ENCODE measurements at places on chromosomes 1 and 21.

GRCh38 chr1:7360526-7360925 lies 410.6 kb upstream of the VAMP3 start:
- DNase-seq = no peak

GRCh38 chr1:159200769-159201168 lies 3.9 kb upstream of the ACKR1 start:
- no peak for DNase-seq

DNA sequence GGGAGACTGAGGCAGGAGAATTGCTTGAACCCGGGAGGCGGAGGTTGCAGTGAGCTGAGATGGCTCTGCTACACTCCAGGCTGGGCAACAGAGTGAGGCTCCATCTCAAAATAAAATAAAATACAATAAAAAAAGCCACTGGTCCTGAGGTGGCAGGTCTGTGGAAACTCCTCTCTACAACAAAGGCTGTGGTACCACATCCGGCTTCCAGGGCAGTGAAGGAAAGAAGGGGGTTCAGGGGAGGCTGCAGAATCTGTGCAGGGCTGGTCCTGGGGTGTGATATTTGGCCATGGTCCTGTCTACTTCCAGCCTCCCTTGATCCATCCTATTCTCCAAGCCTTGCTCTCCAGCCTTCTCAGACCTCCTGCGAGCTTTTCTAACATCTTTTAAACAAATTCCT lies 731 bp upstream of the ZNF683 start:
- DNase-seq = no peak

- DNase-seq = peak; percentile 84
These were observed 5.2 kb upstream of the FOXD3 start for GRCh38 chr1:63316984-63317816.

DNA sequence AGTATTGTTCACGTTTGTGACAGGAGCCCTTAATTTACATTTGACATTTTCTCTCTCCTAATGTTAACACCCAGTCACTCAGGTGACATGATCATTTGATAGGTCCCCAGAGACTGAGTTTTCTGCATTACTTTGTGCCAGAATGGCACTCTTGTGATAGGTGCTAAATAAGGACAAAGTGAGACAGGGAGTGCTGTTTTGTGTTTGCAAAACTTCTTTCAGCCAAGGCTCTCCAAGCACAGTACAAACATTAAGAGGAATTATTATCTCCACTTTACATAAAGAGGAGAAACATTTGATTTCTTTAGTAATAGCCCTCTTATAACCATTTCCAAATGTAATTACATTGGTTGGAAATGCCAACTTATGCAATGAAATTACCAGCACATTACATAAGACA lies 355.2 kb downstream of the NTNG1 start:
- DNase-seq = no peak

GRCh38 chr1:235270625-235271024 lies 57.4 kb downstream of the ARID4B start:
- DNase-seq = no peak

- no peak for DNase-seq
These were observed 123.1 kb downstream of the MATN1 start for GRCh38 chr1:30600258-30600657.

GRCh38 chr1:159177272-159177907 lies 6.0 kb downstream of the CADM3 start:
- DNase-seq = no peak
